Psoas muscle (tissue), 8 donors: ENCODE measurements at places on chromosomes 3 and 15. TPM values are rescaled to one million over a fixed set of nuclear protein-coding genes. Genes with fewer than 3 reads are reported as not detected.
A peak's percentile ranks its signal among the peaks of the same experiment; 100 is the strongest.

GRCh38 chr3:38232701-38233100, 32.9 kb upstream of the SLC22A13 start:
- DNase-seq = no peak

- DNase-seq = no peak
These were observed 47.4 kb upstream of the ZBTB20 start for GRCh38 chr3:115194476-115194875.

DNA sequence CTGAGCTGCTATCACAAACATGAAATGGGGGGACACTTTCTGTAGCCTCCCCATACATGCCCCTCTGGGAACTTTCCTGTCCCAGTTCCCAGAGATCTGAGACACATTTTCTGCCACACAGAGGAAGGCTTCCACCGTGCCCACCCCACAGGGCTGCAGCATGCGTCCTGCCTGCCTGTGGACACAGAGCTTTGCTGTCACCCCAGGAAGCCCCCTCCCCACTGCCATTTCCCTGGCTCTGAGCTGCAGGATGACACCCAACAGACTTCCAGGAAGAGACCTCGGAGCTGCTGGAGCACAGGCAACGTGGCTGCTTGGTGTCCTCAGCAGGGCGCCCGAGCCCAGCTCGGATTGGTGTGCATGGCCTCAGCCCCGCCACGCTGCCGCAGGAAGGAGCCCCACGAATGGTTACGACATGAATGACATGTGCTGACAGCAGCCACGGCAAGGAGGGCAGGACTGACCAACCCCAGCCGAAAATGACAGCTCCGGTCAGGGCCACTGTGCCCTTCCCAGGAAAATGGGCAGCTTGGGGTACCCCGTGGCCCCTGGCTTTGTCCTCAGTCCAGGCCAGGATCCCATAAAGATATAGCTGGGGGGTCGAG, 81.3 kb downstream of the VGLL4 start:
- no peak for DNase-seq

GRCh38 chr15:58212909-58213526, 74.8 kb downstream of the AQP9 start:
- DNase-seq = no peak

DNA sequence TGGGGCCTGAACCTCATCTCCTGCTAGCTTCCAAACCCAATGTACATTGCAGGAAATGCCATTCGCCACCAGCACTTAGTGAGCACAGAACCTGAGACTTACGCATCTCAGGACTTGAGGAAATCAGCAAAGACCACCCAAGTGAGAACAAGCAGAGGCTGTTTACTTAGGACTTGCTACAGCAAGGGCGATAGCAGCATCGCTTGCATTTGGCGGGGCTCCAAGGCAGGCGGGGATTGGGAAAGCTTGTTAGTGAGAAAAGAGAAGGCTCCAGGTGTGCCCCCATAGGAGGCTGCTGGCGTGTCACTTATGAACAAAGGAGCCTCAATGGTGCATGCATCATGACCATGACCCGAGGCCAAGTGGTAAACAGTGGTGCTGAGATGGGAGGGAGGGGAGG, 19.7 kb downstream of the SLC6A20 start:
- DNase-seq = no peak

GRCh38 chr3:27589795-27590194, 105.6 kb upstream of the SLC4A7 start:
- no peak for DNase-seq

DNA sequence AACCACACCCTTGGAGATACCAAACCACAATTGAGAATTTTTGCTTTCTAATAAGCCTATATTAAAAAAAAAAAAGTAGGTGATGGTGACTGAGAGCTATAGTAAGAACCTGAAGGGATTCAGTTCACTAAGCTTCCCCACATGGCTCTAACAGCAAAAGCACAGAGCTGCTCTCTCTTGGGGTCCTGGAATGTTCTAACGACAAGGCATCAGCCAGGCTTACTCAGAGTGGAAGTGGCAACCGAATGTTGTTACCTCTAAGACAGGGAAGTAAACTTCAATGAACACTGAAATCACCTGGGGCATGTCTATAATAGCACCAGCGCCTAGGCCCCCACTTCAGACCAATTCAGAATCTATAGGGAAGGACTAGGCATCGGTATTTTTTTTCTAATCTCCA, 397.7 kb downstream of the MAGI1 start:
- no peak for DNase-seq

DNA sequence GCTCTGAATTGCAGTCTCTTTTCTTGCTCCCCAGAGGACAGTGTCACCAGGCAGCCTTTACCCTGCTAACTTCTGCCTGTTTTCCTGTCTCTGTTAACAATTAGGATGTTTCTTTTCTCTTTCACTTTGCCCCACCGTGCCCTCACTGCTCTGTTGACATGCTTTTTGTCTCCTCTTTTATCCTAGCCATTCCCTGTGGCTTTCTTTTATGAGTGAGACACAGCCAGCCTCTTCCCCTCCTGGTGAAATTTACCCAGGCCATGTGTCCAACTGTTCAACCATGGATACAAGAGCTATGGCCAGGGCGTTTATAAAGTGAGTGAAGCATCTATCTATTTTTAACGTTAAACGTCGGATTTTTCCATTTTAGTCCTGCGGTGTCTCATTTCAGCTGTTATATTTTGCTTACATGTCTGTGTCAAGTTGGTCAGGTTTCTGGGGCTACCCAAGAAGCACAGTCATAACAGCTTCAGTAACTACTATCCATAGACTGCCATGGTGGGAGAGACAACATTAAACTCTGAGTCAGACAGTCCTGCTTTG, 443.2 kb upstream of the AZI2 start:
- DNase-seq = no peak

GRCh38 chr3:195768831-195769303, 42.9 kb downstream of the MUC4 start:
- DNase-seq = no peak

- DNase-seq = no peak
These were observed 29.1 kb upstream of the LMCD1 start for GRCh38 chr3:8472549-8472948.

- DNase-seq = no peak
These were observed 94.2 kb upstream of the PSMD6 start for GRCh38 chr3:64117483-64117882.

DNA sequence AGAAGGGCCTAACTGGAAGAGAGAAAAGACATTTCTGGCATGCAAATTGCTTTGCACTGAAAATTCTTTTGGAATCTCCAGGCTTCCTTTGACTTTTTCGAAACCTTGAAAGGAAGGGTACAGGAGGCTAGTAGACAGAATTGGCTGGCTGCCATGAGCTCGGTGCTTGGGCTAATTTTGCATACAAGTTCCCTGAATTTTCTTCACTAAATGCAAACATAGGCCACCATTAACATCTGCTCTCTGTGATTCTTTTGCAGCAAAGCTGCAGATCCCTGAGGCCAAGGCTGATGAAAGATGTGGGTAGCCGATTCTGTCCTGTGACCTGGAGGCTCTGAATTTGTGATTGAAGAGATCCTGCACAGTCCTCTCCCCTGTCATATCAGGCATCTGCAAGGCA, 247.8 kb upstream of the MCTP2 start:
- no peak for DNase-seq

DNA sequence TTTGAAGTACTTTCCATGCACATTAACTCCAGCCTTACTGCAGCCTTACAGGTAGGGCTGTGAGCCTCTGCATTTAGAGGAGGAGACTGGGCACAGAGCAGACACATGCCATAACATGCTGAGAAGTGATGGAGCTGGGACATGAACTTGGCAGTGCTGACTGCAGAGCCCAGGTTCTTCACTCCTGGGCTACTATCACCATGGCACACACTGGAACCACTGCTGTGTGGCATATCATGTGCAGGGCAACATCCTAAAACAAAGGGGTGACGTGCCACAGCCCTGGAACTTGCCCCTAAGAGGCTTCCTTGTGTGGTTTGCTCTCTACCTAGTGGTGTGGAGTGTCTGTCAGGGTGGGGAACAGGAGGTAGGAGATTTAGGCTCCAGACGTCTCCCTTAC, 25.4 kb downstream of the EHD4 start:
- DNase-seq = no peak

- DNase-seq = peak; percentile 57
These were observed 497 bp upstream of the RPLP1 start for GRCh38 chr15:69451951-69452691.

GRCh38 chr3:16831846-16832245, 52.9 kb upstream of the PLCL2 start:
- DNase-seq = no peak

DNA sequence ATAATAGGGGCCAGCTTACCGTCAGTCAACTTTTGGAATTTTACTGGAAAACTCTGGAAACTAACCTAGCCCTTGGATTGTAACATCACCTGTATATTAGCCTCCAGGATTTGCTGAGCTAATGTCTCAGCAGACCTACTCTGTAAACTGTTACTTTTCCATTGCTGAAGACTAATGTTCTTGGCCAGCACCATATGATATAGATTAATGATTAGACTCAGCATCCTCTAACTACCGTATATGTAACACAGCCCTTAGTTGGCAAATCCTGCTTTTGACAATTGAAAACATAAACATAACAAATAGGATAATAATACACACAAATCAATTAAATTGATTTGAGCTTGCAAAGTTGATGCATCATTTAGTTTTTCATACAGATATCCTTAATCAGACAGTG, 26.6 kb upstream of the GBE1 start:
- DNase-seq = no peak

- no peak for DNase-seq
These were observed 32.4 kb upstream of the VPS33B start for GRCh38 chr15:91054816-91055215.

Gene ARHGEF26
- total RNA-seq = 0.37 TPM

Gene PLSCR2
- total RNA-seq = not detected

Gene MYZAP
- 5.6 TPM for total RNA-seq

Gene CPNE9
- total RNA-seq = not detected

Gene TCAIM
- 19.8 TPM for total RNA-seq

Gene PFN2
- 342 TPM for total RNA-seq

Gene NR1I2
- not detected for total RNA-seq

Gene IL17RC
- total RNA-seq = 26.1 TPM

Gene LSMEM2
- 1.2 TPM for total RNA-seq

Gene TM6SF1
- 23.4 TPM for total RNA-seq

Gene DISP2
- total RNA-seq = 0.82 TPM

Gene NANOGP8
- total RNA-seq = not detected

Gene HYAL3
- 2.1 TPM for total RNA-seq

Gene SLC9C1
- total RNA-seq = 0.17 TPM
